ENCODE measurements at places on chromosomes 7 and 10. TPM values are rescaled to one million over a fixed set of nuclear protein-coding genes. Genes with fewer than 3 reads are reported as not detected.

DNA sequence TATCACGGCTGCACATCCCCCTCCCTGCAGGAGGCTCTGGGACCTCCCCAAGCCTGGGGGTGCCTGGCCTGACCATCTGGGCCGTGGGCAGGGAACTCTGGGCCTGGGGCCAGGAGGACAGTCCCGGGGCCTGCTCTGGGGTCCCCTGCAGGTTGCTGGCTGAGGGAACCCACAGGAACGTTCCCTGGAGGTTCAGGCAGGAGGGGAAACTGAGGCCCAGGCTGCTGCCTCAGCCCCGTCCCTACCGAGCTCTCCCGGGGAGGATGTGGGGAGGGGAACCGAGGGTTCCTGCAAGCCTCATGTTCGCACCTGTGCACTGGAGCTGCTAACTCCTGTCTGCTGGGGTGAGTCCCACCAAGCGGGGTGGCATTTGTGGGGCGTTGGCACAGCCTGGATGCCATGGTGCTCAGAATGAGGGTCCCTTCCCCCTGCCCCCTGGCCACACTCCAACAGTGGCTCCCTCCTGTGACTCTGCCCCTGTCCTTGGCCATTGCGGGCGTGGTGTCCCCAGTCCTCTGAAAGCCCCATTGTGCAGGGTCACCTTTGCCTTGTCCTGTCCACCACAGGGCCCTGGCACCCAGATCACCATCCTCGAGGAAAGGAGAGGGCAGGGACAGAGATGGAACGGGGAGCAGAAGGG lies 9.4 kb downstream of the ELFN1 start:
- no peak for DNase-seq
- H3K4me1 ChIP-seq: no peaks in the 10 kb centered on the region
- no peak overlapping the region for H3K4me3 ChIP-seq

PRKAR2B gene
- total RNA-seq: 30.1 TPM

- H3K36me3 ChIP-seq: no peaks in the 10 kb centered on the region
- no peak overlapping the region for H3K4me3 ChIP-seq
- H3K27me3 ChIP-seq: no peaks in the 10 kb centered on the region
- DNase-seq: no peak
- peaks cover 23% of the 10 kb centered on the region for H3K4me1 ChIP-seq
Observed at GRCh38 chr7:8208816-8209215, 53.2 kb downstream of the ICA1 start.

GRCh38 chr10:80444646-80445319 lies 9.3 kb upstream of the TSPAN14 start:
- no peaks in the 10 kb centered on the region for H3K27me3 ChIP-seq
- H3K27ac ChIP-seq: no peak overlapping the region
- H3K4me1 ChIP-seq: peaks cover 24% of the 10 kb centered on the region

DNA sequence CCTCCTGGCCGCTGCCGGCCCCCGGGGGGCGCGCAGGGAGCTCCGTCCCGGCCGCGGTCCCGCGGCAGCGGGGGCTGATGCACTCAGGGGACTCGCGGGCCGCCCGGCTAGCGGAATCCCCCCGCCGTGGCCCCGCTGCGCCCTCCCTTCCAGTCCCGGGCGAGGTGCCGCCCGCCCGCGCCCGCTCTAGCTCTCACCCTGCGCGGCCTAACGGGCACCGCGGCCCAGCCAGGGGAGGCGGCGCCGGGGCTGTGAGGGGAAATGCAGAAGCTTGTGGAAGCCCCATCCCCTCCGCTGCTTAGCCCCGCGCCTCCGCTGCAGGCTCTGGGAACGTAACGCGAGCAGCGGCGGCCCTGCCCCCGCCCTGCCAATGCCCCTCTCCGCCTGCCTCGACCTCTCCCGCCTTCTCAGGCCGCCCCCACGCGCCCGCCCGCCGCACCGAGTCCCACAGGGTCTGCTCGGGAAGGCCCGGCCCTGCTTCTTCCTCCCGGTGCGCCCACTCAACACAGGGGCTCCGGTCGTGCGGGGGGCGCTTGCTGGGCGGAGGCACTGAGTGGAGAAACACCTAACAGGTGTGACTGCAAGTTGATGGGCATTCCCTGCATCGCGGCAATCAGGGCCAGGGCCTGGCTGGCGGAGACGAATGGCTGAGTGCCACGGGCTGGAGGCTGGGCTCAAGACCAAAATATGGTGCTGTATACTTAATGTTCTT lies 384 bp upstream of the TMEM229A start:
- H3K4me3 ChIP-seq: peak overlapping the region; percentile 54
- DNase-seq: no peak
- H3K4me1 ChIP-seq: peaks cover 11% of the 10 kb centered on the region
- peak overlapping the region; percentile 38 for H3K27ac ChIP-seq
- H3K27me3 ChIP-seq: no peaks in the 10 kb centered on the region

DNA sequence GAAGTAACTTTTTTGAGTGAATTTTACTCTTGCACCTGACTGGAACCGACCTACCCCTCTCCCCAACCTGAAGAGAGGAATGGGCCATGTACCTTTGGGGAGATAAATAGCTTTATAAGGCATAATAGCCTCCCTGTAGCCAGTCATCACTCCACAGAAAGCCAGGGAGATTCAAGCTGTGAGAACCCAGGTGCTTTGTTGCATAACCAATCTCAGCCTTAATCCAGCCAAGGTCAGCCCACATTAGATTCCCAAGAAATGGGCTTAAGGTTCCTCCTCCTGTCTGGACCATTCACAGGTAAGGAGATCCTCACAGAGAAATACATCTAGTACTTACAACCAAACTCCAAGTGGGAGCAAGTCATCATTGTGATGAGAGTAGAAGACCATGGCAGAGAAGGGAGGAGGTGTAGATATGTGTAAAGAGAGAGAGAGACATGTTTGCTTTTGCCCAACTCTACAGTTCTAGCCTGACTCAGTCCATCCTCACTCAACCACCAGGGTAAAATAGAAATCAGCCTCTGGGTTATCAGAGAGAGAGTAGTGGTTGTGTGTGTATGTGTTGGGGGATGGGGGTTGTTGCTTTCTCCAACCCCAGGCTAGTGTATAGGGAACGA lies 23.6 kb downstream of the SKIDA1 start:
- H3K27me3 ChIP-seq: no peaks in the 10 kb centered on the region
- no peak overlapping the region for H3K4me3 ChIP-seq
- H3K4me1 ChIP-seq: peaks cover 29% of the 10 kb centered on the region
- no peaks in the 10 kb centered on the region for H3K36me3 ChIP-seq
- no peak overlapping the region for H3K27ac ChIP-seq

DRGX gene
- not detected for total RNA-seq

DNA sequence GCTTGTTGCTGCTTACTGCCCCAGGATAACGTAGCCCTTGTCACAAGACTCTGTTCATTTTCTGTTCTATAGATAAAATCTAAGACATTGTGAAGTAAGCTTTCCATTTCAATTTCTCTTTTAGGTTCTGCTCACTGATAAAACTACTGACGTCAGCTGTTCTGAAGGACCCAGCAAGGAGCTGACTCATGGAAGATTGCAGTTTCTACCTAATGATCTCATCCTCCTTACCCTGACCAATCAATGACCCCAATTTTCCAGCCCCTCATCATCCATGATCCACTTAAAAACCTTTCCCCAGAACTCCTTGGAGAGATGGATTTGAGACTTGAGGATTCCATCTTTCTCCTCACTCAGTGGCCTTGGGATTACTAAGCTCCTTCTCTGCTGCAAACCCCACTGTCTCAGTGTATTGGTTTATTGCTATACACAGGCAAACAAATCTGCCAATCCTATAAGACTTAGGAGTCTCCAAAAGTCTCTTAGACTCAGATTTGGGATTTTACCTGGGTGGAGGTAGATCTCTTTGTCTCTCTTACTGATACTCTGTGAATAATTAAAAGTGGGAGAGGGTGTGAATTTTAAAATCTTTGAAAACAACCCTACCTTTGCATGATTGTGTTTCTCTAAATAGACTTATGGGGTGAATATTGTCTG lies 109.2 kb upstream of the TRIM24 start:
- H3K4me3 ChIP-seq: no peak overlapping the region
- H3K27me3 ChIP-seq: no peaks in the 10 kb centered on the region
- no peaks in the 10 kb centered on the region for H3K36me3 ChIP-seq
- no peak overlapping the region for H3K27ac ChIP-seq

DNA sequence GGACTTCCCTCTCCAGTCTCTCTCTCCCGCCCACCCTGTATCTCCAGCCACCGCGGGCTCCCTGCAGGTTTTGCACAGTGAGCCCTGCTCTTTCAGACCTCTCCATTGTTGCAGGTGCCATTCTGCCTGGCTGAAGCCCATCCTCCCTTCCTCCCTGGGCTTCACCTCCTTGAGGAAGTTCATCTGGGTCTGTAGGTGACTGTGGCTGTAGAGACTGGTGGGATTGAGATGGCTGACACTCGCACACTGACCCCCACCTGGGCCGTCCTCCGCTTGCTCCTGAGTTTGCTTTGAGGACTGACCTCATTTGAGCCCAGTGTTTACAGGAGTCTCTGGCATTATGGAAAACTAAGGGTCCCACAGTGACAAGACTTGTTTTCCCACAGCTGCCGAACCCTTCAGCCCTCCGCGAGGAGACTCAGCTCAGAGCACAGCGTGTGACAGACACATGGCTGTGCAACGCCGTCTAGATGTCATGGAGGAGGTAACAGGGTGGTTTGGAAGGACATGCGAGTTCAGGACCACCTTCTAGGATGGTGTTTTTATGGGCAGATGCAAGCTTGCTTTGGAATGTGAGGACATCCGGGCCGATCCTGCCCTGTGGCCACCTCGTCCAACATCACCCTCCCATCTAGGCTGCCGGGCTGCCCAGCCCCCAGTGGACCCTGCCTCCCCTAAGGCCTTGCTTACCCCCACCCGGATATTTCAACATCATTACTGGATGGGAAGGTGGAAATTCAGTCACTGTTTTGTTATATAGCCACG lies 9.3 kb downstream of the PLAC9 start:
- H3K4me3 ChIP-seq: no peak overlapping the region
- peak; percentile 52 for DNase-seq
- no peaks in the 10 kb centered on the region for H3K4me1 ChIP-seq
- H3K36me3 ChIP-seq: no peaks in the 10 kb centered on the region
- no peaks in the 10 kb centered on the region for H3K27me3 ChIP-seq
- H3K27ac ChIP-seq: no peak overlapping the region

- H3K4me3 ChIP-seq: no peak overlapping the region
- no peak overlapping the region for H3K27ac ChIP-seq
- no peak for DNase-seq
- H3K4me1 ChIP-seq: no peaks in the 10 kb centered on the region
- no peaks in the 10 kb centered on the region for H3K36me3 ChIP-seq
Observed at GRCh38 chr7:90889210-90889609, 293.1 kb downstream of the CDK14 start.

DNA sequence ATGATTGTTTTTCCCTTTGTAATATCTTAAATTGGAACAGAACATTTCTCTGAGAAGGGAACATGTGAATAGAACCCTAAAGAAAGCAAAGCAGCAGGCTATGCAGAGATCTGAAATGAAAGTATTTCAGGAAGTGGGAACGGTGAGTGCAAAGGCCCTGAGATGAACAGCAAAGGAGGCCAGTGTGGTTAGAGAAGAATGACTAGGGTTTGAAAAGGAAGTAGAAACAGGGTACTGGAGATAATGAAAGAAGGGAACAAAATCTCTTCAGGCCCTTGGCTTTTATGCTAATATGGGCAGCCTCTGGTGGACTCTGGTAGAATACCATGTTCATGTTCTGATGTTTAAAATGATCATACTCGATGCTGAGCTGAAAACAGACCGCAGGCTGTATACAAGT lies 22.2 kb downstream of the ARHGAP21 start:
- H3K36me3 ChIP-seq: no peaks in the 10 kb centered on the region
- H3K27me3 ChIP-seq: no peaks in the 10 kb centered on the region
- no peak for DNase-seq
- H3K27ac ChIP-seq: no peak overlapping the region
- H3K4me3 ChIP-seq: no peak overlapping the region

DNA sequence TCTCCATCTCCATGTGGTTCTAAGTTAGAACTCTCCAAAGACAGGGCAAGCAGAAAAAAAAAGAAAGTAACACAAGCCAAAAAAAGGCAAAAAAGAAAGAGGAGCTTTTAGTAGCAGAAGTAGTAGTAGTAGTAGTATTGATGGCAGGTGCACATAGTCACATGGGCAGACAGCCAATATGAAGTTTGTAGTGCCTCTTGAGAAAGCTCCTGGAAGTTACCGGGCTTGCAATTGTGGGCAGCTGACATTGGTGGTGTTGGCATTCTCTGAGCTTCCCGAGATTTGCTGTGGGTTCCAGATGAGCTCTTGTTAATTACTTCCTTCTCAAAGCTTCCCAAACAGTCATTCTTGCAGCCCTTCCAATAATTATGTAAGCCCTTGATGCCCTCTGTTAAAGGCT lies 1128.5 kb downstream of the TYW1 start:
- H3K36me3 ChIP-seq: no peaks in the 10 kb centered on the region
- no peaks in the 10 kb centered on the region for H3K4me1 ChIP-seq
- no peak overlapping the region for H3K4me3 ChIP-seq
- H3K27ac ChIP-seq: no peak overlapping the region
- H3K27me3 ChIP-seq: no peaks in the 10 kb centered on the region

RSPH10B2 gene
- not detected for total RNA-seq

DNA sequence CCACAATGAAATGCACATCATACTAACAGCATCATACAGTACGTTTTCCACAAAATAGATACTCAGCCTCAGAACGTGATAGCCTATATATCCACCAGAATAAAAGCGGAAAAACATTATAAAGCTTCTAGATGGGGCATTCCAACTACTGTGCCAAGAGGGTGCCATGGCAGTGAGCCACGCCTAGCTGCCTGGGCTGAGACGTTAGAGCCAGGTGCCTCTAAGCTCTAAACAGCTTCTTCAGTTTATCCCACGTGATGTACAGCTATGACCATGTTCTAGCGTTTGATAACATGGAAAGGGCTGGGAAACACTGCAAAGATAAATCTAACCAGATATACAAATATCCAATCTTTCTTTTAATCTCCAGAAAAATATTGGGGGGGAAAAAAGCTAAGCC lies 17.8 kb downstream of the USP6NL start:
- H3K36me3 ChIP-seq: no peaks in the 10 kb centered on the region
- DNase-seq: no peak
- no peaks in the 10 kb centered on the region for H3K27me3 ChIP-seq

GRCh38 chr7:17103170-17103569 lies 195.3 kb upstream of the AHR start:
- no peak for DNase-seq
- H3K36me3 ChIP-seq: no peaks in the 10 kb centered on the region
- no peak overlapping the region for H3K4me3 ChIP-seq
- no peaks in the 10 kb centered on the region for H3K27me3 ChIP-seq
- H3K27ac ChIP-seq: no peak overlapping the region

GRCh38 chr10:58952162-58952601 lies 224.3 kb upstream of the PHYHIPL start:
- peak overlapping the region; percentile 52 for H3K27ac ChIP-seq
- no peaks in the 10 kb centered on the region for H3K4me1 ChIP-seq
- no peak overlapping the region for H3K4me3 ChIP-seq

Data from right atrium auricular region (tissue), 2 donors.